ENCODE measurements at places on chromosomes 3 and 15.

- peak; percentile 27 for DNase-seq
These were observed 604 bp downstream of the ISL2 start for GRCh38 chr15:76337059-76337695.

- no peak for DNase-seq
These were observed 36.5 kb upstream of the KLHL6 start for GRCh38 chr3:183591881-183592521.

DNA sequence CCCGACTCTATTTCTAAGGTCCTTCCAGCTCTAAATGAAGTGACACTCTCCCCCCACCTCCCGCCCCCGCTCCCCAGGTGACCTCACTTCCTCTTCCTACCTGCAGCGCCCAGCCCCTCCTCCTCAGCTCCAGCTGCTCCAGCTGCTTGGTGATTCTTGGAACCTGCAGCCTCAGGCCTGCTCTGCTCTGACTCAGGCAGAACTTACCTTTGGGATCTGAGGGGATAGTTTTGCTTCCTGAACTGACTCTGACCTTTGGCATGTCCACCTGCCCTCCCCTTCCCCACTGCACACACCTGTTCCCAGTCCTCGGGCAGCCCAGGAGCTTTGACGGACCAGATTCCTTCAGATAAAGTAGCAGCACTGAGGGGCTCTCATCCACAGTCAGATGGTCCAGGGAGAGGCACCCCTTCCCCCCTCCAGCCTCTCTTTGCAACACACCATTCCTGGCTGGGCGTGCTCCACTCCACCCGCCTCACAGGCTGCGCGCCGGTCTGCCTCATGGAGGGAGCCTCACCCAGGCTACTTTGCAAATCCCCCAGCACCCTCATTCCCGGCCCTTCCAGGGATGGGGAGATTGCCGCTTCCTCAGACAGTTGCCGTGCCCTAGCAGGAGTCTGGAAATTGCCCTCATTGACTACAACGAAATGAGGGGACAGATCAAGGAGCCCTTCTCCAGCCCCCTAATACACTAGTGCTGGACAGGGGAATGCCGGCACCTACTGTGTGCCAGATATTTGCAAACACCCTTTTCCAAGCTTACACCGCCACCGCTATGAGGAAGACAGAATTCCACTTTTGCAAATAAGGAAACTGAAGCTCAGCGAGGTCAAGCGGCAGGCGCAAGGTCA is 692 bp upstream of the C15orf39 start:
- DNase-seq = no peak

GRCh38 chr3:181770296-181770695 is 58.6 kb downstream of the SOX2 start:
- no peak for DNase-seq

DNA sequence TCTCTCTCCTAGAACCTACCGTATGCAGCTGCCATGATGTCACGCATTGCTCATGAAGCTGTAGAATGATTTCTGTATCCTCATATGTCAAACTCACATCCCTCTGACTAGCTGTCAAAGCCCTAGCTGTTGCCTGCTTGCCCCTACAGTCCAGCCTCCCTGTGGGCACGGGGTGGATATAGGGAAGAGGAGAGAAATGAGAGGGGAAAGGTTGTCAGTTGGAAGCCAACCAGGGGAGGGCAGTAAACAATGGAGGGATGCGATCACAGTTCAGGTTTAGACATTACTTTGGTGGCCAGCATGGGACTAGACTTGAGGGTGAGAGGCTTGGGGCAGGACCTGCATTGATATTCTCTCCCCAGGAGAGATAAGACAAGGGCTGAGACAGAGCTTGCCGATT is 1.7 kb upstream of the HDGFL3 start:
- DNase-seq = no peak

DNA sequence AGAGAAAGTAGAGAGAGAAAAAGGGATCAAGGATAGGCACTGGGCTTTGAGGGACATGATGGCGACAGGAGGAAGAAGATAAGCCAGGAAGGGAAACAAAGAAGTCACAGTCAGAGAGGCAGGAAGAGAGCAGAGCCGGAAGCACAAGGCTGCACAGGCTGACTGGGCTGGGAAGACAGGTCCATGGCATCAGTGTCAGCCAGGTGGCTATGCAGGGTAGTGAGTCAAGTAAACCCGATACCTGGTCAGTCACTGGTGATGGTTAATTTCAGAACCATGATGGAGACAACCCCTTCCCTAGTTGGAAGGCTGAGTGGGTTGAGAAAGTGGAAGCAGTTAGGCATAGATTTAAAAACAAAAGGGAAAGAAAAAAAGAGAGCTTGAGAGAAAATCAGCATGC is 203.8 kb downstream of the EPHB1 start:
- DNase-seq = no peak

- DNase-seq = no peak
These were observed 93.0 kb downstream of the MEIS2 start for GRCh38 chr15:37007301-37007700.
